CD4-positive, alpha-beta T cell treated with Interferon alpha-2 for 1 hour (primary cell): ENCODE measurements at places on chromosomes 6 and 20.

- DNase-seq: peak; percentile 85
These were observed 8.3 kb upstream of the ANKRD60 start for GRCh38 chr20:58236612-58237317.

DNA sequence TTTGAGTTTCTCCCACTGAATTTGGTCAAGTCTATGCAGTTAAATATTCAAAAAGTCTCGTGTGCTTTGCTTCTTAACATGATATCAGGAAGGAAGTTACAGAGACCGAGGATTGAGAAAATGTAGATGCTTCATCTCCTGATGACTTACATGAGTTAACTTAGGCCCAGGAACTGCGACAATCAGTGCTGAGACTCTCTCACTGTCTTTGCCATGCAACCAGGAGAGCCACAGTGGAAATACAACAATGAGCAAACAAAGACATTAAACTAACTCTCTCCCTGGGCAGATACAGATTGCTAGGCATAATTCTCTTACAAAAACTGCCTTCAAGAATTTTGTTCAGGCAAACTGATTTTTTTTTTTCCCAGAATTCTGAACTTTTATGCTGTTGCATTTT, 440.6 kb upstream of the EPHA7 start:
- no peak for DNase-seq

GRCh38 chr6:193773-194310, 98.4 kb upstream of the DUSP22 start:
- no peak for DNase-seq

GRCh38 chr6:169421586-169422264, 168.1 kb upstream of the THBS2 start:
- DNase-seq: no peak

DNA sequence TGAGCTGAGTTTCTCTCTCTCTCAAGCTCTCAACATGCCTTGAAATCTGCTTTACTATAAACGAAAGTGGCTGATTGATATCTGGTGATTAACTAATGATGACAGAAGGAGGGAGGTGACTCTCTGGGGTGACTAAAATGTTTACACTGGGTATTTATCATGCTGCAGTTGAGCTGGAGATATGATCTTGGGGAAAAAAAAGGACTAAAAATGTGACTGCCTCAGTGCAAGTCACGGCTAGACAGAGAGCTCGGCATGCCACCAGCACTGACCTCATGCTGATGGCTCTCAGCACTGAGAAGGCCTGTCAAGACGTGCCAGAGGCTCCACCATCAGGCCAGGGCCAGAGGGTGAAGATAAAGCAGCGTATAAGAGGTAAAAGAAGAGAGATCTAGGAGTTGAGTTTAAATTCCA, 103.1 kb upstream of the SPACA1 start:
- no peak for DNase-seq

DNA sequence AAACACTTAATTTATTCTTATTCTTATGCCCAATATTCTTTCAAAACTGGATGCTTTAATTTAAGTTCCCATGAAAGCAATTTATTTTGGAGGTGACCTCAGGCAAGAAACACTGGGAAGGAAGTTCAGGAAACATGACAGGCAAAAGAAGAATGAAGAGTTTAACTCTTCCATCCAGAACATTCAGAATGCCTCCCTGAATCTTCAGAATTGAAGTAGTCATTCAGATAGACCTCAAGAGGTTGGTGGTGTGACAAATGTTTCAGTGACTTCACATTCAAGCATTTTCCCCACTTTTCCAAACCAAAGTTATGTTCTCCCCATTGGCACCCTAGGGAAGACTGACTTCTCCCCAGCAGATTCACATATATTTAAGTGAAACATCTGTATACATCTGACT, 110.5 kb downstream of the HAO1 start:
- DNase-seq: no peak

- no peak for DNase-seq
These were observed 18.3 kb downstream of the SNX9 start for GRCh38 chr6:157841211-157841840.

- DNase-seq: no peak
These were observed 11.9 kb downstream of the HLA-A start for GRCh38 chr6:29954272-29954671.

GRCh38 chr20:34062570-34063482, 49.2 kb downstream of the EIF2S2 start:
- no peak for DNase-seq

GRCh38 chr6:3135668-3136291, 17.3 kb downstream of the BPHL start:
- DNase-seq: no peak

DNA sequence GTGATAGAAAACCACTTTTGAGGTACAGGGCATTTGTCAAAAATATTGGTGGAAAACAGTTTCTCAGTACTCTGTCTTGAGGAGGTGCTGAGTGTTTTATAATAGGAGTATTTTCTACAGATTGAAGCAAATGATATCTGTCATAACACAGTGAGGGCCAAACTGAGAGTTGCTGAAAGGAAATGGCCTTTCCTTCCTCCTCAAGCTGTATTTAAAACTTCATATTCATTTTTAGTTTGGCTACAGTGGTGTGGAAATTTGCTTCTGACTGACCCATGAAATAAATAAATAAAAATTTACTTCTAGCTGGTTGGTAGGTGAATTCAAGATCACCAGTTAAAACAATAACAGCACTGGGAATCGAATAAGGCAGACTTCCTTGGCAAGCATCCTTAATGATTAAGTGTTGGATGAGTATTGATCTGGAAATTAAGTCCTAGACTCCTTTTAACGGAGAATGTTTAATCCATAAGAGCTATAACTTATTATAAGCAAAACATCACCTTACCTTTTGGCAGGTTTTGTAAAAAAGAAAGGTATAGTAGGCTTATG, 828.6 kb upstream of the CITED2 start:
- DNase-seq: no peak

DNA sequence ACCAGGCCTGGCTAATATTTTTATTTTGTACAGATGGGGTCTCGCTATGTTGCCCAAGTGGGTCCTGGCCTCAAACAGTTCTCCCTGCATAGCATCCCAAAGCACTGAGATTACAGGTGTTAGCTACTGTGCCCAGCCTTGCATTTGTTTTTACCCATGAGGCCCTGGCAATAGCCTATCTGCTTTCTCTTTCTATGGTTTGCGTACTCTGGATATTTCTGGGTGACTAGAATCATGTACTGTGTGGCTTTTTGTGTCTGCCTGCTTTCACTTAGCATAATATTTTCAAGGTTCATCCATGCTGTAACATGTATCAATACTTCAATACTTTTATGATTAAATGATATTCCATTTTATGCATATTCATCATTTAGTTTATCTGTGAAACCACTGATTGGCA, 451.7 kb downstream of the GRIK2 start:
- no peak for DNase-seq

DNA sequence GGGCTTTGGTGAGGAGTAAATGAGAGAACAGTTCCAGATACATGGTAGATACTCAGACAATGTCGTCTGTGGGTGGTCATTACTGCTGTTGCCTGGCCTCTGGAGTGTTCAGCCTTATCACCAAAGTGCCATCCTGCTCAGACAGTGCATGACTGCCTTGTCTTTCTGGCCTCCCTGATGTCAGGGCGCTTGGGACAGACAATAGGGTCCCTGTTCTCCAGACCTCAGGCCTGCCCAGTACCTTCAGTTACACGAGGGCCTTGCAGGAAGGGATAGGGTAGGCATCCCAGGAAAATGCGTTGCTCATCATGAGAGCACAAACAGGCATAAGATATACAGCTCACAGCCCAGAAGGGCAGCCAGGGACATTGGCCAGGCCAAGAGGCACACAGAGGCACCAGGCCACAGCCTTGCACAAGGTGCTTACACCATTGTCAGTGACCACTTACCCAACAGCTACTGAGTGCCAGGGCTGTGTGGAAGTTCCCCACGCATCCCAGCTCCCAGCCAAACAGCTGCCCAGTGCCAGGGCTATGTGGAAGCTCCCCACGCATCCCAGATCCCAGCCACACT, 27.4 kb downstream of the BPIFB1 start:
- no peak for DNase-seq

DNA sequence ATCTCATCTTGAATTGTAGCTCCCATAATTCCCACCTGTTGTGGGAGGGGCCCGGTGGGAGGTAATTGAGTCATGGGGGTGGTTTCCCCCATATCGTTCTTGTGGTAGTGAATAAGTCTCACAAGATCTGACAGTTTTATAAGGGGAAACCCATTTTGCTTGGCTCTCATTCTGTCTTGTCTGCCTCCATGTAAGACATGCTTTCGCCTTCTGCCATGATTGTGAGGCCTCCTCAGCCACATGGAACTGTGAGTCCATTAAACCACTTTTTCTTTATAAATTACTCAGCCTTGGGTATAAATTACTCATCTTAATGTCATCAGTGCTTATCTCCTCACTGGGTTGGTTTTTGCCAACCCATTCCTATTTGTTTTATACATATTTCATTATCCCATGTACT, 142.0 kb upstream of the GMDS start:
- no peak for DNase-seq

GRCh38 chr6:111677249-111677990, 71.7 kb upstream of the TRAF3IP2 start:
- no peak for DNase-seq

DNA sequence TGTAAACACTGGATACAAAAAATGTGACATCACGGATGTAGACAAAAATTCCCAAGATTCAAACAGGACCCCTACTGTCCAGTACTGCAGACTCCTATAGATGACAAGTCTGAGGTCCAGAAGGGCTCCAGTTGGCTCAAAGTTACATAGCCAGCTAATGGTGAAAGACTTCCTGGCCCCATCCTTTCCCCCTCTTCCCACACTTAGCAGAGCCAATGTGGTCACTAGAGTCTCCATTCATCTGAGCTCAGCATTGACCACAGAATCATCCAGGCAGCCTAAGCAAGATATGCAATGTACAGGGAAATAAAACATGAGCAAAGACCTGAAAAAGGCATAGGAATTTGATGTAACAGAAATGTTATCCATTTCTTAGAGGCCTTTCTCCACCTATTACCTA, 180.5 kb downstream of the ADAT2 start:
- no peak for DNase-seq

DNA sequence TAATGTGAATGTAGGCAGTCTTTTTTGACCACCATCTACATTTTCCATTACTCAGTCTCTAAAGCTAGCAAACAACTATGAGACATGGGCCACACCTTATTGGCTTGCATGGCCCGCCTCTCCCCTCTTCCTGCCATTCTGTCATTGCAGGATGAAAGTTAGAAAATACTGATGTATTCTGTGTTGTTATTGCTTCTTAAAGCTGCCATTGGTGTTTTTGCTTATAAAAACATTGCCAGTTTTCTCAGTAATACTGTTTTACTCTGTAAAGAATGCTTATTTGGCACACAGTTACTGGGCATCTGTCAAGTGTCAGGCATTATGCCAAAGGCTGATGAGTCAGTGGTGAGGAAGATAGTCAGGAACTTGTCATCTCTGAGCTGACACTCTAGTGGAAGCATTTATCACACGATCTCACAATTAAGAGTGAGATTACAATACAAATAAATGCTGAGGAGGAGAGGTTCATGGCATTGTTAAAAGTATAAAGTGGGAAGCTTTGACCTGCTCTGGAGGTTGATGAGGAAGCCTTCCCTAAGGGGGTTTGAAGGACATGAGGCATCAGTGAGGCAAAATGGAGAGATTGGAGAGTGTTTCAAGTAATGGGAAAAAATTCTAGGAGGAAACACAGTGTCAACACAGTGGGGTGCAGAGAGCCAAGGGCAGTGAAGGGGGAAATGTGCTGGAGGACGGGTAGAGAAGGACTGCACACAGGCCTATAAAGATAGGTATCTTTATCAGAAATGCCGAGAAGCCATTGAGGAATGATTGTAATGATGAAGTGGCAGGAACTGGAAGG, 14.7 kb downstream of the KLHL32 start:
- no peak for DNase-seq

- DNase-seq: no peak
These were observed 49.1 kb downstream of the WASF1 start for GRCh38 chr6:110130362-110130761.

DNA sequence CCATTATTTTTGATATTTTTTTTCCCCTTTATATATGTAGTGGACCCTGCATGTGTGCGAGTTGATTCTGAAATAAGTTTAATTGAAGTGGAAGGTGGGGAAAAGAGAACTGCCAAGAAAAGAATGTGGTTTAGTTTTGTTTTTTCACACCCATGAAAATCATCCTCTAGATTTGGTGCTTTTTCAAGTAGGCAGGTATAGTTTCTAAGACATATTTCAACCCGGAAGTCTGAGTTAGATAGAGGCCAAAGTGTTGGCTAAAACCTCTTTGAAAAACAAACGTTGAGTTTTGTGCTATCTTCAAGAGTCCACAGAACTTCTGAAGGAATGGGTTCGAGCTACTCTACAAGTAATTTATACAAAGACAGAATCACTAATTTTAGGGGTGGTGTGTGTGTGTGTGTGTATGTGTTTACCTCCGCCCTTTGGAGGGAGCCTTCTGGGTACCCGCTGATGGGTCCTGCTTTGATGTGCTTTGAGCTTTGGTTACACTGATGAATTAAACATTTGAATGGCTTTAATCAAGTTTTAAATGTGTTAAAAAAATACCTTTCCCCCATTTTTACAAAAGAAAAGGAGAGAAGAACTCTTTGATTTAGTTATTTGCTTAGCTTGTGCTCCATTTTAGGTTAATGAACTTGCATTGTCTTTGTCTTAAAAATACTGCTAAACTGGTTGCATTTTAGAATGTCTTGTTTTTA, 2.5 kb downstream of the RREB1 start:
- DNase-seq: peak; percentile 23

DNA sequence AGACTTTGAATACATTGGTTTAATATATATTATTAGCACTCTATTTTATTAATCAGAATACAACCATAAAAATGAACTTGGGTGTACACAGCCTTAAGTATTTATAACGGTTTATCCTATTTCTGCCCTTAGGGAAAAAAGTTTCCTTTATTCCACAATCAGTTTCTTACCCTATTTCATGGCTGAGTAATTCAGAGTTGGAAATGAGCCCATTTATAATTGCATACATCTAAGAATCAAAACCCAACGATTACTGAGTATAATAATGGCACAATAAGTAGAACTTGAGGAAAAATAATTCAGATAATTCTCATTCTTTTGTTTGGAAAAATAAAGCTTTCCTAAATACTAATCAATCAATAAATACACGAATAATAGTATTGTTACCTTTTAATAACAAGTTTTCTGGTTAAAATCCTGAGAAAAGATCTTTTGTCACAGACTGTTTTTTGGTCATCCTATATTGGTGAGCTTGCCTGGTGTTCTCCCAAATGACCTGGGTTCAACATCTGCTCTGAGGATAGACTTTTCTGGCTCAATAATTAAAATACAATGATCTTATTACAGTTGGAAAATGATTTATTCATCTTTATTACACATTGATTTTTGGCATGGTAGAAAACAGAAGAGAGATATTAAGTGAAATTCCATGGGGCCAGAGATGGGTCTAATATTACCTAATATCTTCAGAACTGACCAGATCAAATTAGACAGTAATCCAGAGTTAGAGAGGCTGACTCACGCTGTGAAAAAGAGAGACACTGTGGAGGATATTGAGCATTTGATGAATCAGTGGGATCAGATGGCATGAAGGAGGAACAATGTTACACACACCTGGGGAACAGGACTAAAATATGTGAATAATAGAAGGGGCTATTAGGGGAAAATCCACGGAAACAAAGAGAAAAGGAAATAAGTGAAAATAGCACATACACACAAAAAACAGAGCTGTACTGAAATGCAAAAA, 162.1 kb upstream of the TBX18 start:
- no peak for DNase-seq

- DNase-seq: no peak
These were observed 147.9 kb upstream of the PDE7B start for GRCh38 chr6:135703621-135704020.

GRCh38 chr6:127522714-127523113, 3.6 kb upstream of the MTCL3 start:
- no peak for DNase-seq
